ENCODE measurements at places on chromosomes 11 and 22. TPM values are rescaled to one million over a fixed set of nuclear protein-coding genes. Genes with fewer than 3 reads are reported as not detected.

Gene MAP6
- 0.32 TPM for total RNA-seq

Gene APLNR
- total RNA-seq = 1.8 TPM

Gene ADAMTS8
- total RNA-seq = 0.56 TPM

DNA sequence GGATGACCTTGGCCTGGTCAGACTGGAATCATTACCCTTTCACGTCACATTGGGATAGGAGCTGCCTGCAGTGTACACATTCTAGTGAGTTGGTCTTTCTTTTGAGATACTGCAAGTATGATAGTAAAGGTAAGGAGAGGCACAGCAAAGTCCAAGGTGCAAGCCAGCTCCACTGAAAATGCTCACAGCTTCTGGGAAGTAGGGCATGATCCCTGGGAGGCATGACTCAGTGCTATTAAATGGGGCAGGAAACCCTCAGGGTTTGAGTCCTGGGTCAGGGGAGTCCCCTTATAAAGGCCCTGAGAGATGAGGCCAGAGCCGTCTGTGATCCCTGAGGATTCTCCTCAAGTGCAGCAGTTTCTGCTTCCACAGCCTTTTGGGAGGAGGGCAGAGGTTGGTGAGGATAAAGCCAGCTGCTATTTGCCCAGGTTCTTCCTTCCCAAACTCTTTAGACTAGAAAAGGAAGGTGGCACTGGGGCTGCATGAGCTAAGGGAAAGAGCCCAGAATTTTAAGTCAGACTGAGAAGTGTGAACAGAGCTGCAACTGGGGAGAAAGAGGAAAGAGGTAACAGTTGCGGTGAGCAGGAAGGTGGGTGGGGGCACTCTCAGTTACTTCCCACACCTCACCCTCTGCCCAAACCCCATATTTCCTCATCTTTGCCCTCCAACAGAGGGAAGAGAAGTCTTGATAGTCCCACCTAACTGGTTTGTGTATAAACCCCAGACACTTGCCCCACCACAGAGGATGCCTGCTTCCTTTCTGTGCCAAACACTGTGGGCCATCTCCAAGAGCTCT is 14.4 kb upstream of the OR52K1 start:
- ATAC-seq = no peak

DNA sequence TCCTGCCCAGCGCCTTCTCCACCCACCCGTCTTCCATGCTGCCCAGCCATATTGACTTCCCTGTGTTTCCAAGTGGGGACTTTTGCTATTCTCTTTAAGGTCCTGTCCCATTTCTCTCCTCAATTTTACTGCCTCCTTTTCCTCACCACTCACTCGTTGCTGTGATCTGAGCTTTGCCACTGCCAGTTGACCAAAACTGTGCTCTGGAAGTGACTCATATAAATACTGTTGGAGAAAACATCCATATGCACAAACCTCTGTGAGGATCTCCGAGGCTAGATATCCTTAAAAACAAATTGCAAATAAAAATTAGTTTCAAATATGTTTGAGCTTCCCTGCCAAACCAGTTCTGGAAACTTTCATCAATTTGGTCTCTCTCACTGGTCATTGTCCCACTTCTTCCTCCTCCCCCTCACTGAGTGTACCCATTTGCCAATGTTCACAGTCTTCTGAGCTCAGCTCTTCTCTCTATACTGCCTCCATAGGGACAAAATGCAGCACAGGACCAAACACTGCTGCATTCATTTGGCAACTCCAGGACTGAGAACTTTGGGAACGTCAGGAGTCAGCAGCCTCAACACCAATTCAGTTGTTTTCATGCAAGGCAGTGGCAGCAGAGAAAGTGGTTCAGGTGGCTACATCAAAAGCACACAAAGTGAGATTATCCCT is 34.0 kb upstream of the MMP13 start:
- ATAC-seq = no peak

GRCh38 chr11:86741484-86741835 is 58.9 kb upstream of the PRSS23 start:
- ATAC-seq = no peak

- ATAC-seq = peak; percentile 18
Observed at GRCh38 chr11:77819921-77820564, 479 bp downstream of the RSF1 start.

DNA sequence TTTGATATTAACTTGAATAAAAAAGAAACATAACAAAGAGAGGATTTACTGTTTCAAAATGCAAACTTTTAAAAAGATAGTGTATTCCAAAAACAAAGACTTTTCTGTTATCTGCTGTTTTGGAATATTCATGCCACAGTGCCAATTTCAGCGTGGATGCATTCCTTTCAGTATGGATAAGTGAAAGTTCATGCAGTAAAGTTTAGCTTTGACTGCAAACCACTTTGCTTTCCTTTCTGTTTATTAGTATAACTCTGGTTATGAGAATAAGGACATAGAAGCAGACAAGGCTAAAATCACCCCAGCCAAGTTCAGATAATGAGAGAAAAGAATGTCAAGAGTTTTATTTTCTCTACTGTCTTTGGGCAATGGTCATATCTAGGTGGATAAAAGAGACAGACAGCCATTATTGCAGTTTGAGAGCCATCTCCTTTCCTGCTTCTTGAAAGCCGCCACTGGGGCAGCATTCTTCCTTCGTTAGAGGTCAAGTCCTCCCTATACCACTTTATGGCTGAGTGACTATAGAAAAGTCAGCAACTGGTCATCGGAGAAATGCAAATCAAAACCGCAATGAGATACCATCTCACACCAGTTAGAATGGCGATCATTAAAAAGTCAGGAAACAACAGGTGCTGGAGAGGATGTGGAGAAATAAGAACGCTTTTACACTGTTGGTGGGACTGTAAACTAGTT is 82.4 kb upstream of the BLID start:
- no peak for ATAC-seq

DNA sequence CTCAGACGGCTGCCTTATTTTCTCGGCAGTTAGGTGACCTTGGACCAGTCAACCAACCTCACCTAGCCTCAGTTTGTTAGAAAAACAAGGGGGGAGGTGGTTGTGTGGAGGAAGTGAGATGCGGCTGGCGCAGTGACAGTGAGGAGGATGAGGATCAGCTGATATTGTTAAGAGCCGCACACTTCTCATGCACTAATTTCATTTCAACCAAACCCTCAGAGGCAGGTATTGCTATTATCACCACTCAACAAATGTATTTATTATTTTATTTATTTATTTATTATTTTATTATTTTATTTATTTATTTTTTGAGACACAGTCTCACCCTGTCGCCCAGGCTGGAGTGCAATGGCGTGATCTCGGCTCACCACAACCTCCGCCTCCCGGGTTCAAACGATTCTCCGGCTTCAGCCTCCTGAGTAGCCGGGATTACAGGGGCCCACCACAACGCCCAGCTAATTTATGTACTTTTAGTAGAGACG is 2.1 kb downstream of the LGALS1 start:
- ATAC-seq = no peak

DNA sequence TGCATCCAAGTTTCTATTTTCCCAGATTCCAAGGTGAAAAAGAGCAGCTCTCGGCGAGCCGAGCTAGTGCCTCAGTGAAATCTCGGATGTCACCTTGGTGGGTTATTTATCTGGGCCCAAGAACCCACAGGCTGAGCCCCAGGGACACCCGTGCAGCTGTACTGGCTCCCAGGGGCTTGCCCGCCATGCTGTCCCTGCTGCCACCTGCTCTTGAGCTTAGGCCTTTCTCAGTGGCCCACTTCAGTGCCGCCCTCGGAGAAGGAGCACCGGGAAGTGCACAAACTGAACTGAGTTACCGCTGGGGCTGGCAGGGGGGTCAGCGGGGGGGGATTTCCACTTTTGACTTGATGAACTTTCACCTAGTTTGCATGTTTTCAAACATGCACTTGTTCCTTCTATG is 27.9 kb downstream of the CPT1A start:
- no peak for ATAC-seq

GRCh38 chr22:46801826-46802607 is 39.6 kb downstream of the TBC1D22A start:
- ATAC-seq = no peak

GRCh38 chr11:31827455-31828206 is 16.5 kb upstream of the PAX6 start:
- ATAC-seq = no peak
